NCI-H2029 (cell line): ENCODE measurements at places on chromosomes 16 and 17.

- DNase-seq = peak; percentile 80
Measured at GRCh38 chr17:7483255-7484066, 705 bp upstream of the POLR2A start.

DNA sequence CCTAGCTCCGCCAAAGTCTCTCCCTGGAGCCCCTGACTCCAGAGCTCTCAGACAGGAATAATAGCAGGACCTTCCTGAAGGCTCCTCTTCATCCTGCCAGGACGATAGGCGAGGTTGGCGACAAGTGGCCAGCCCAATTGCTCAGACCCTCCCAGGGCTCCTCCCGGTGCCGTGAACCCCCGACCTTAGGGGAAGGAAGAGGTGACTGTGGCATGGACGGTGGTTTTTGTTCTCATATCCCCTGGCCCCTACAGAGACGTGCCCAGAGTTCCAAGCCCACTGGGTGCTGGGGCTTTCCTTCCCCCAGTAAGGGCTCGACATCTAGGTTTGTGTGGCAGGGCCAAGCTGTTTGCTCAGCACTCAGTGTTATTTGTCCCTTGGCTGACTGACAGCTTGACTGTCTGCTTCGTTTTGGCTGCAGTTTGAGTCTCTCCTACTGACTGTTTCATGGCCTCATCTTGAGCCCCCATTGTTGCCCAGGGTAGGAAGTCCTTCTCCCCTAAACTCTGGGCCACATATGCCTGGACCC, 4.6 kb upstream of the ADCY7 start:
- peak; percentile 59 for DNase-seq

DNA sequence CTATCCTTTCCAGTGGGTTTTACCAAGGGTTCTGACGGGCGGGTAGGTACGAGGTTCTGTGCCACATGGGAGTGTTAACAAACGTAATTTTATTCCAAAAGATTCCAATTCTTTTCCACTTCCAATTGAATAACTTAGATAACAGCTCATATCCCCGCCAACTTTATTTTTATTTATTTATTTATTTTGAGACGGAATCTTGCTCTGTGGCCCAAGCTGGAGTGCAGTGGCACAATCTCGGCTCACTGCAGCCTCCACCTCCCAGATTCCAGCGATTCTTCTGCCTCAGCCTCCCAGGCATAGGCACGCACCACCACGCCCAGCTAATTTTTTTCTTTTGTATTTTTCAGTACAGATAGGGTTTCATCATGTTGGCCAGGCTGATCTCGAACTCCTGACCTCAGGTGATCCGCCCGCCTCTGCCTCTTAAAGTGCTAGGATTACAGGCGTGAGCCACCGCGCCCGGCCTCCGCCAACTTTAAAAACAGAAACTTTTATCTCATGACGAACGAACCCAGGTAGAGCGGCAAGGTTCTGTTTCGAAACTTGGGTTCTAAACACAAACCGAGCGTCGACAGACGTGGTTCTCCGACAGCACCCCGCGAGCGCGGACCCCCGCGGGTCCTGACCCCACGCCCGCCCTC, 613 bp downstream of the ECI1 start:
- DNase-seq = no peak

- no peak for DNase-seq
Measured at GRCh38 chr17:77345260-77345910, 204.6 kb downstream of the SEC14L1 start.

GRCh38 chr16:26672206-26672605, 394.5 kb upstream of the C16orf82 start:
- peak; percentile 9 for DNase-seq

GRCh38 chr17:5772720-5773119, 188.4 kb upstream of the NLRP1 start:
- no peak for DNase-seq

DNA sequence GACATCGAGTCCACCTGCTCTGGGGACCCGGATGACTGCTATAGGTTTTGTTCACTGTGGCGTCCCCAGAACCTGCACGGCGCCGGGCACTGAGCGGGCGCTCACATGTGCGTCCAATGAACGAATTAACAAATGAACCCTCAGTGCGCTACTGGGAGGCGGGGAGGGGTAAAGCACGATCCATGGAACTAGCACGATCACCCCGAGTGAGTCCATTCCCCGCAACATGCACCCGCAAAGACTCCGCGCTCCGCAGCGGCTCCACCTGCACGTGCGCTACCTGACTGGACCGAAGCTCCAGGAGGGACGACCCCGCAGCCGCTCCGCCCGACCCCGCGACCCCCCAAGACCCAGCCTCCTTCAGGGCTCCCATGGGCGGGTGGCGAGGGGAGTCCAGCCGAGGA, 491 bp downstream of the TRAP1 start:
- DNase-seq = no peak

DNA sequence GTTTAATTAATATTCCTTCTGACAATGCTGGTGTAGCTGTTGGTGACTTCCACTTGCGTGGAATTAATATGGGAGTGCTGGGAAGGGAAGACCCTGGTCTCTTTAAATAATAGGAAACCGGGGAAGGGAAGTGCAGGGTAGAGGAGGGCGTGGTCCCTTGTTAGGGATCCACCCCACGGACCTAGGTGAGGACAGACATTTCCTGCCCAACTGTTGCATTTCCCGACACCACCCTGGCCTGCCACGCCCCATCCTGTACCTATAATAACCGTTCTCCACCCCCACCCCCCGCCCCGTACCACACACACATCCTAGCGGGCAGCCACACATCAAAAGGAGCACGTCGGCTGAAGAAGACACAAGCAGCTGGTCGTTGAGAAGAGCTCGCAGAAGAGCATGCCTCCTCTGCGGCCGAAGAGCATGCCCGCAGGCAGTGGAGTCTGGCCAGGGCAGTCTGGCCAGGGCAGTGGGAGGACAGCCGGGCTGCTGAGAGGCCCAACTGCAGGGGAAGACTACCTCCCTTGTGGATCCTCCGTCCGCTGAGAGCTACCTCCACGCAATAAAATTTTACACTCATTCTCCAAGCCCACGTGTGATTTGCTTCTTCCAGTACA, 36.8 kb upstream of the MMD start:
- no peak for DNase-seq

- no peak for DNase-seq
Measured at GRCh38 chr16:54052271-54052670, 234.3 kb downstream of the IRX3 start.

- no peak for DNase-seq
Measured at GRCh38 chr16:85081765-85082164, 30.5 kb downstream of the CIBAR2 start.

- no peak for DNase-seq
Measured at GRCh38 chr17:9487406-9487805, 88.2 kb downstream of the STX8 start.

DNA sequence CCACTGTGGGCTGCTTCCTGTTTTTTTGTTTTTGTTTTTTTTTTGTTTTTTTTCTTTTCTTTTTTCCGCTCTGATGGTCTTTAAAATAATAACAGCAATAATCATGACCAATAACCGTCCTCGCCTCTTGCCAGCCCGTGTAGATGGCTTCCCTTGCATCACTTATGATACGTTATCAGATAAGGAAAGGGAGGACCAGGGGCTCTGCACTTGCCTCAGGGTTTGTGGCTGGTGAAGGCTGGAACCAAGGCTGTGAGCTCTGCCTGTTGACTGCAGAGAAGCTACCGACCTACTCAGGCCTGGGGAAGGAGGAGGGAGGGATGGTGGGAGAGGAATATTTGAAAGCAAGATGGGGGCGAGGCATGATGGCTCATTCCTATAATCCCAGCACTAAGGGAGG, 114.0 kb upstream of the SDK2 start:
- DNase-seq = no peak

DNA sequence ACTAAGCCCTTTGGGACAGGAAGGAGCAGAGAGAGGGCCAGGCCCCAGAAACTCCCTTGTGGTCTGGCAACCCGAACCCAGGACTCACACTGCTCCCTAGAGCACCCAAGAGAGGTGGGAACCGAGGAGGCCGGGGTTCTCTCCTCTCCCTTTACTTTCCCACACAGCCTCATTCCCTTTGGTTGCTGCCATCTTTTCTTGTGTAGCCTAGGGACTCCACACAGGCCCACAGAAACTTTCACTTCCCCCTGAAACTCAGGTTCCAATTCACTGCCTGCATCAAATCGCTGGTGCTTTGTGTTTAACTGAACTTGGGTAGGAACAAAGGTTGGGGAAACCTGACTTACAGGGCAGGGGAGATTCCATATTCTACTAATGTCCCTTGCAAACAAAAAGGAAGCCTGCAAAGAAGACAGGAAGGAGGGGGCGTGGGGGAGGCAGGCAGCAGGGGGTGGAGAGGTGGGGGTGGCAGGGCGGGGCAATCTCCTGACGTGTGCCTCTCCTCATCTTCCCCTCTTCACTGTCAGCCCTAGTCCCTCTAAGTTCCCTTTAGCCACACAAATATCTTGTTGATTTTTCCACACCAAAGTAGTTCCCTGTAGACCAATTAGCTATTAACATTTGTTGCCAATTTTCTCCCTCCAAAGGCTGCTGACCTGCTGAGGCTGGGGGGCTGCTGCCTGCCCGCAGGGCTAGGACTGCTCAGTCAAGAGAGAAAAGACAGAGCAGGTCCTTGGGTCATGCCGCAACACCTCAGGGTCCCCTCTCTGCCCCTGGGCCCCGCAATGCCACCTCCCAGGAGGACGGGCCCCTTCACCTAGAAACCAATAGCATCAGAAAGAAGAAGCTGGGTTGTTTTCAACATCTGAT, 8.0 kb downstream of the ST3GAL2 start:
- no peak for DNase-seq

- DNase-seq = no peak
Measured at GRCh38 chr17:41970901-41971331, 4.3 kb downstream of the CNP start.

- no peak for DNase-seq
Measured at GRCh38 chr16:4320571-4321137, 4.8 kb downstream of the GLIS2 start.

DNA sequence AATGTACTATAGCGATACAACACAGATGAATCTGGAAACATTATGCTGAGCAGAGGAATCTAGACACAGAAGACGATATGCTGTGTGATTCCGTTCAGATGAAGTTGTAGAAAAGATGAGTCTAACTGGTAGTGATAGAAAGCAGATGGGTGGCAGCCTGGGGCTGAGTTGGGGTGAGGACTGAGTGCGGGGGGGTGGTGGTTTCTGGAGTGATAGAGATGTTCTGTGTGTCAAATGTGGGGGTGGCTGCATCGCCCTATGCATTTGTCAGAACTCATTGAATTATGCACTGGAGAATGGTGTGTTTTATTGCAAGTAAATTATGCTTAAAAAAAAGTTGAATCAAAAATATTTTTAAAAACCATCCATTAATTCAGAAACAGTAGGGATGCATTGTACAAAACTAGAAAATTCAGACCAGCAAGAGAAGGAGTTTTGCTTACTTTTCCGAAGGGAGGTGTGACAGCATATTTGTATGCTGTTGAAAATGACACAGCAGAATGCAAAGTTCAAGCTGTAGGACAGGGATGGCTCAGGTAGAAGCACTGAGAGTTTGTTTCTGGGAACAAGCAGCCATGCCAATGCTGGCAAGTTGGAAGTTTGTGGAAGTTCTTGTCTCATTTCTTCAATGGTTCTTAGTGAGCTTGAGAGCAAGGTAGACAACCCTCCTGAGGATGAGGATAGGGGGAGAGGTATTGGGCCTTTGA, 13.0 kb upstream of the DRG2 start:
- no peak for DNase-seq

GRCh38 chr17:57343717-57344116, 87.4 kb downstream of the MSI2 start:
- no peak for DNase-seq

- no peak for DNase-seq
Measured at GRCh38 chr17:76781056-76781982, 43.4 kb downstream of the MFSD11 start.

GRCh38 chr16:58628845-58629732, 537 bp downstream of the CNOT1 start:
- no peak for DNase-seq

DNA sequence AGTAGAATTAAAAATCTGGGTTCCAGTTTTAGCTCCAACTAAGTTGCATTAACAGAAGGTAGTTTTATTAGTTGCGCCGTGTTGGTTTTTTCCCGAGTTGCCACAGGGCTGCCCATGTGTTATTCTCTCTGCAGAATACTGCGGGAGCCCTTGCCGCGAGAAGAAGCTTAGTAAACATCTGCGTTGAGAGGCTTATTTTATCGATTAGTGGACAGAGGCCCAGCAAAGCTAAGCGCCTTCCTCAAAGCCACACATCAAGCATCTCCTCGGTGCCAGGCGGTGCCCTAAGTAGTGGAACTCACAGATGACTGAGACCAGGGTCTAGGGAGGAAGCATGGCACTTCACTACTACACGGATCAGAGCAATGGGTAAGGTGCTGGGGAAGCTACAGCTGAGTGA, 212.3 kb upstream of the IRX5 start:
- no peak for DNase-seq

- no peak for DNase-seq
Measured at GRCh38 chr17:49922095-49922494, 46.9 kb upstream of the DLX4 start.

GRCh38 chr17:70564006-70564620, 394.8 kb downstream of the KCNJ2 start:
- no peak for DNase-seq

DNA sequence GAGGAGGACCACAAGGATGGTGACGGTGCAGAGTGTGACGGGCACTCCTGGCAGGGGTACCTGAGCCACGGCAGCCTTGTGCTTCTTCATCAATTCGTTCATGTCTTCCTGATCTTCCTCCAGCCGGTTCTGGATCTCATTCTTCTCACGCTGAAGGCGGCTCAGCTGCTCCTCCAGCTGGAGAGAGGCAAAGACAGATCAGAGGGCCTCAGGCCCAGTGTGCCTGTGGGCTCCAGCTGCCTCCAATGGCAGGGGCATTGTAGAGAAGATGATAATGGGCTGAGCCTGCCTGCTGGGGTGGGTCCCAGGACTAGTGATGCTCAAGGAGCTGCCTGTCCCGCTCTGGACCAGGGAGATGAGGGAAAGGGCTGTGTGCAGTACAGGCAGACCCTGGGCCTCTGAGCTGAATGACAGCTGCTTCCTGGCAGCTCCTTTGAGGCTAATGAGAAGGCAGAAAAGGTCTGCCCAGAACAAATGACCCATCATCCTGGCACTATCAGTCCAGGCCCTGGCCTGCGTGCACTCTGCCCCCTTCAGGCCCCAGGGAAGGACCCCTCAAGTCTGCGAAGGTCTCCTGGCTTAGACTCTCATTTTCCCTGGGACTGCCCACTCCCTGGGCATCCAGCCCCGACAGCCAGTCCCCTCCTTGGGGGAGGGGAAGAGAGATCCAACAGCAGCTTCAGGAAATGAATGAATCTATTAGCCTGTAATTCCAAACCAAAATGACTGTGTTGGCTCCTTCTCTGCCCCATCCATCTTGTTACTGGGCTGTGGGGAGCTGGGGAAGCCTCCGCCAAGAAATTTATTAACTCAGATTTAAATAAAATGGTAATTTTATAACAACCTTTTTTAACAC, 48.0 kb downstream of the PIPOX start:
- DNase-seq = no peak

- no peak for DNase-seq
Measured at GRCh38 chr16:79912592-79913310, 312.2 kb upstream of the MAF start.

DNA sequence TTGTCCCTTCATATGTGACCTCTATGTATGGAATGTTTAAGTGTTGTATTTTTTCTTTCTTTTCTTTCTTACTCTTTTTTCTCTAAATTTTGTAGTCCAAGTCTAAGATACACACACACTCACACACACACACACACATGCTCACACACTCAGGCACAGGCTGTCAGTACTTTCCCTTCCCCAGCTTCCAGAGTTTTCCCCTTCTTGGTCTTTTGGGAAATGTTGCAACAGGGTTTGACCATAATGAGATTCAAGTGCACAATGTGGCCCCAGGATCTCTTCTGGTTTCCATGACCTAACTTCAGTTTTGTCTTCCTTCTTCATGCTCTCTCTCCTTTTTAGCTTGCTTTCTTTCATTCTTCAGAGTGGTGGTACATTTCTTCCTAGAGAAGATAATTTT, 289.8 kb upstream of the FOXF1 start:
- no peak for DNase-seq
